ENCODE measurements at places on chromosomes 1 and 21. TPM values are rescaled to one million over a fixed set of nuclear protein-coding genes. Genes with fewer than 3 reads are reported as not detected.

- DNase-seq, result peak; percentile 68
These were observed 2.5 kb upstream of the CERS2 start for GRCh38 chr1:150976879-150977694.

Gene TRIM58
- total RNA-seq, result not detected

Gene RSPO1
- total RNA-seq, result not detected

DNA sequence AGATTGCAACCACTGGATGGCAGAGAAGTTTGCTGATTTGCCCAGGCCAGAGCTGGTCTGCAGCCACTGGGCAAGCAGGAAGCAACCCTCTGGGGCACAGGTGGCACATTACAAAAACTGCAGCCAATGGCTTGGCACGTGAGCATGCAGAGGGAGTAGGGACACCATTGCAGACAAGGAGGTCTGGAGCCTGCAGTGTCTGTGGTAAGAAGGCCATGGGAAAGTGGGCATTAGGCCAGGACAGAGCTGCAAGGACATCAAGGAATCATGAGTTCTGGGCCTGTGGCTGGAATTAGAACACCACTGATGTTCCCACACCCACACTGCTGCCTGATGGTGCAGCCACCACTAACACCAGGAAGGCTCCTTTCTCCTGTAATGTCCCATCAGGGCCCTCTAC is 113.0 kb downstream of the TSEN15 start:
- DNase-seq, result no peak

DNA sequence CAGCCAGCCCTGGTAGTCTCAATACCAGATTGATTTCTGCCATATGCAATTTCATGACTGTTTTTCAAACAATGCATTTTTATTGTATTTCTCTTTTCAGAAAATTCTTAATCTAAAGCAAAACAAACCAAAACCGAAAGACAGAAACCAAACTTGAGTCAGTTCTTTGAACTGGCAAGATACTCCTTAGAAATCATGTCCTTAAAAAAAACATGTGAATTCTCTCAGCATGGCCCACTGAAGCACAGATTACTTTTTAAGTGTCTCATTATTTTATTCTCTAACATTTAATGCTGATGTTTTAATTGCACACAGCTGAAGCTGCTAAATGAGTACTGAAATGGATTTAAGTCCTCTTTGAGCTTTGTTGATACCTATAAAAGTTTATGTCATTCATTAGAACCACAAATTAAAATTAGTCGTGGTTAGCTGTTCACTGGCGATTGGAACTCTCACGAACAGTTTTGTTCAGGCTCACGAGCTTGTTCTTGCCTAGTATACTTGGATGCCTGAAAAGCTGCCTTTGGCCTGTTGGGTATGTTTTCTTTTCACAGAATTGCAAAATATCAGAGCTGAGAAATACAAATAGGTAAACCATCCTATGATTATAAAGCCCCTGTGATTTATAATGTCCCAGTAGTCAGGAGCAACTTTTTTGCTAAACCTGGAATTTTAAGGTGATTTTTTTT is 87.5 kb downstream of the CAMTA1 start:
- DNase-seq, result no peak

Gene NKAIN1
- total RNA-seq, result 0.29 TPM

DNA sequence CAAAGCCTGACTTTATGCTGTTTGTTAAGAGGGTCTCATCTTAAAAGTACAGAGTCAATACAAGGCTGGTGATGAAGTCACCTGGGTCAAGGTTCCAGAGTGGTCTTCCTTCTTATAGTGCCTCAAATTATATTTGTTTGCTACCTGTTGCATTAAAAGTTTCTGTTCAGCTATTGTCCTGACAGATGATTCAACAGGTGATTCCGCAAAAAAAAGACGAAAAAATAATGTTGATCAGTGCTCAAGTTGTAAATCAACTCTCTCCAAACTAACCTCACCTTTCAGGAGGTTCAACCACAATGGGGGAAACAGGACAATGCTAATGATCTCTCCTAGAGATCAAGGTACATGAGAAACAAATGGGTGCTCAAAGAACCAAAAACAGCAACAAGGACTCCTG is 35.7 kb downstream of the HSF2BP start:
- no peak for DNase-seq

Gene PGM1
- total RNA-seq, result 122 TPM

DNA sequence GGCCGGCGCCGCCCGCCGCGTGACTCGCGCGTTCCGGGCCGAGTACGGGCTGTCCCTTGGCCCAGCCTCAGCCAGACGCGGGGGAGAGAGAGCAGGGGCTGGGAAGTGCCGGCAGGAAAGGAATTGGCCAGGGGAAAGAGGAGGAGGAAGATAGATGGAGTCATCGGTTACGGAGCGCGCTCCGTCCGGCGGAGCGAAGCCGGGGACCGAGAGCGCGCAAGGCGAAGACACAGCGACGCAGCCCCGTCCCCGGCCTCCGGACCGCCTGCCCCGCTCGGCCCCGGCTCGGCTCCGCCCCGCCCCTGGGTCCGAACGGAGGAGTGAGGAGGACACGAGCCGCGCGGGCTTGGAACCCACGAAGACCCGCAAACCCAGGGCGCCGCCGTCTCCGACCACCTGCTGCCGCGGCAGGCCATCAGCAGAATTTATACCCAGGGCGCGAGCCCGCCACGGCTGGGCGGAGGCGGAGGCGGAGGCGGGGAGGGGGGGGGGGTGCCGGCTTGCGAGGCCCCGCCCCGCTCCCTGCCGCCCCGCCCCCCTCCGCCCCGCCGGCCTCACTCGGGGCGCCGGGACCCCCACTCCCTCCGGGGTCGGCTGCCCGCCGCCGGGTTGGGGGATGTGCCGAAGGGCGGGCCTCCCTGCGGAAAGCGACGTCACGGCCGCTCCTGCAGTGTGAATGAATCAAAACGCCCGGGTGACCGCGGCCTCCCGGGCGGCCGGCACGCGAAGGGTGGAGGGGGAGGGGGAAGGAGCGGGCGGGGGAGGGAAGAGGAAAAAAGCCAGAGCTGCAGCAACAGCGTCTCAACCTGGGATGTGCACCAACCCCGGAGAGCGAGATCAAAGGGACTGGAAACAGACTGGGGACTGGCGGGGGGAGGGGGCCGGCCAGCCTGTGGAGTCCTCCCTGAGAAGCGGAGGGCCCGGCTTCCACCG is at the start of gene LHX4:
LHX4 (plus strand) TSS at position 782 of the 933 bp plus-strand sequence. CDS start 266 bp downstream, outside the sequence.
- no peak for DNase-seq

DNA sequence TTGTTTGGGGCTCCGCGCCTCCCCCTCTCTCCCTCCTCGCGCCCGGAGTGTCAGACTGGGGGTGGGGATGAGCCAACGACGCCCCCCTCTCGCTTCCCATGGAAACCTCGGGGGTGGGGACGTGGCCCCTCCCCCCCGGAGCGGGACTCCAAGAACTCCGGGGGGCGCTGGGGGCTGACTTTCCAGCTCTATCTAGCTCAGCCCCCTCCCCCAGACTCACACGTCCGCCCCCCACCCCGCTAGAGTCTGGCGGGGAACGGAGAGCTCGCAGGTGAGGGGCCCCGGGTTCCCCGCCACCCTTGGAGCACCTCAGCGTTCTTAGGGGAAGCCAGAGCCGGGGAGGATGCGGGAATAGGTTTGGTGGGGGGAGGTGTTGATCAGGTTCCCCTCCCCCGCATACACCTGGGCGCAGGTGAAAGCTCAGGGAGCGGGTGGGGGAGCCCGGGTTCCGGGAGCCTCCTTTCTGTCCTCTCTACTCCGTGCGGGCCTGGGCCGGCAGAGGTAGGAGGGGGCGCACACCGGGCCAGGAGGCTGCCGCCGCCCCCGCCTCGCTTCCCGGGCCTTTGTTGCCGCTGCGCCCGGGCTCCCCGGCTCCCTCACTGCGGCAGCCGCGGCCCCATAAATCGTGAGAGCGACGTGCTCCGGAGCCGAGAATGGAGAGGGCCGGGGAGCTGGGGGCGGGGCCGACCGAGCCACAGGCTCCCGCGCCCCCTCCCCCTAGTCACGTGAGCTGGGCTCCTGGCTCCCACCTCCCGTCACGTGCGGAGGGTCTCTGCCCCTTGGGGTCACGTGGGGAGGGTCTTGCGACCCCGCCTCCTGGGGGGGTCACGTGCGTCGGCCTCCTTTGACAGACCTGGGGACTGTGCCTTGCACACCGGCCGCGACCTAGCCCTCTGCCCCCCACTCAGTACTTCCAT is 1.9 kb downstream of the EFNA3 start:
- no peak for DNase-seq

Gene PGLYRP4
- not detected for total RNA-seq

Gene SLC30A10
- total RNA-seq, result 14.7 TPM

DNA sequence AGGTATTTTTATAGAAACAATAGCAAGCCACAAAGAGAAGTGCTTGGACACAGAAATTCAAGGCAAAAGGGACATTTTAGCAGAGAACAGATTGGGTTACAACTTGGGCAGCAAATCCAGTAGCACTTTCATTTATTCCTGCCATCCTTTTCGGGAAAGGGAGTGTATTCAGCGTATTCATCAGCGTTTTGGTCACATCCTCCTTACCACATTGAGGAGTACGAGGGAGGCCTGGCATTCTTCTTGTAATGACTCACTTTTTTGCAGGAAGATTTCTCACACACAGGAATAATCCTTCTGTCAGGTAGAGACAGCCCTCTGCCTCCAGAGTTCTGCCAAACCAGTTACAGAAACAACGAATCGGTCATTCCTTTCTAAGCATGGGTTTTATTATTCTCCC is 18.1 kb upstream of the FAM78B start:
- DNase-seq, result no peak

GRCh38 chr1:68232289-68233148 is at the start of gene WLS:
Gene WLS (minus strand): TSS chr1:68232523. CDS start chr1:68232299, 224 bp downstream.
- DNase-seq, result no peak

DNA sequence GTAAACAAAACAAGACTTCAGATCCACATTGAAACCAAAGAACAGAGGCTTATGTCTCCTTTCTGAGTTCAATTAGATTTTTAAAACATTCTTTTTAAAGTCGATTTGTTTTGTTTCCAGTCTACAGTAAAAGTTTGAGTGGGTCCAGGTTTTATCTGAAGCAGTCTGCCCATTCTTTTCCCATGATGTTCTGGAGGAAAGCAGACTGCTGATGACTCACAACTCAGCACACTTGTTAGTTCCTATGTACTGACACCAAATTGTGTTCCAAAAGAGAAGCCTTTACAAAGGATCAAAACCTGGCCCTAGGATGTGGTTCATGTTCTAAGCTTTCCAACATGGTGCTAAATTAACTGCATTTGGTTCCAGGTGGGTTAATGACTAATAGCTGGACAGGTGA is 11.4 kb upstream of the CCN1 start:
- no peak for DNase-seq

GRCh38 chr1:67977756-67978155 is 72.7 kb downstream of the DIRAS3 start:
- no peak for DNase-seq

DNA sequence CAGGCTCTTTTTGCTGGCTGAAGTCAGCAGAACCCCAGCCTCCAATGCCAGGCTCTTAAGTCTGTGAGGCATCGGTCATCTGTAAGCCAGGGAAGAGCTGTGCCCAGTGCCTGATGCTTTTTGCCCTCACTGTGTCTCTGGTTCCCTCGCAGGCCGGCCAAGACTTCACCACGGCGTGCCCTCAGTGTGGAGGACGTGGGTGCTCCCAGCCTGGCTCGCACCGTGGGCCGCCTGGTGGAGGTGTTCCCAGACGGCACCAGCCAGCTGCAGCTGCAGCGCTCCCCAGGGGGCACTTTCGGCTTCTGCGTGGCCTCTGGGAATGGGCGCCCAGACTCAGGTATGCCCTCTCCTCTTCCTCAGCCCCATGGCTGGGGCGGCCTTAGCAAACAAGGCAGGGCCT is 32.5 kb downstream of the KIAA1614 start:
- DNase-seq, result no peak

Gene TP73
- total RNA-seq, result 0.69 TPM

- no peak for DNase-seq
These were observed 27.2 kb upstream of the SLC22A15 start for GRCh38 chr1:115949156-115949555.

DNA sequence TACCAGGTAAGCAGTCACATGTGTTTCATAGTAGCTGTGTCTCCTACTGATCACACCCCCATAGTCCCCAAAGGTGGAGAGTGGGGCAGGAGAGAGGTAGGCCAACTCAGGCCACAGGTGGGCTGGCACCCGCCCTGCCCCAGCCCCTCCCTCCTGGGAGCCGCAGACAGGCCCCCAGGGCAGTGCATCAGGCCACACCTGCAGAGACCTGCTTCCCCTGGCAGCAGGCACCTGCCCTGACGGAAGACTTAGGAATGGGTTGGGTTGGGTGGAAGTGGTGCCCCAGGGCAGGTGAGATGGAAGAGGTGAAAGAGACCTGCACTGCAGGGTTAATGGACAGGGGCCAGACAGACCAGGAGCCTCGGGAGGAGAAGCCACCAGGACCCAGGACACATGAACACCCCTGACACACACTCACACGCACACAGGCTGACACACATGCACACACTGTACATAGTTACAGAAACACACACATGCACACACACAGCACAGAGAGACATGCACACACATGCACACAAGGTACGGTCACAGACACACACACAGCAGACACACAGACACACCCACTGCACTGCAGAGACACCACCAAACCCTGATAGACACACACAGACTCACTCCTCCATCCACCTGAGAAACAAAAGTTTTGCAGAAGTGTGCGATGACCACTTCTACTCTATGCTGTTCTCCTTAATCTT is 1.7 kb upstream of the COL18A1 start:
- DNase-seq, result no peak

GRCh38 chr1:29383746-29384371 is 147.5 kb downstream of the PTPRU start:
- DNase-seq, result no peak

- no peak for DNase-seq
These were observed 94.5 kb downstream of the HUNK start for GRCh38 chr21:31967334-31967733.

- DNase-seq, result peak; percentile 16
These were observed 88.1 kb upstream of the ARHGEF16 start for GRCh38 chr1:3366126-3367051.

GRCh38 chr1:117231748-117232373 is 21.1 kb upstream of the VTCN1 start:
- no peak for DNase-seq

- no peak for DNase-seq
These were observed 16.5 kb upstream of the PARP1 start for GRCh38 chr1:226424221-226425003.

- peak; percentile 59 for DNase-seq
These were observed 26.7 kb upstream of the RBM15 start for GRCh38 chr1:110312188-110313121.

DNA sequence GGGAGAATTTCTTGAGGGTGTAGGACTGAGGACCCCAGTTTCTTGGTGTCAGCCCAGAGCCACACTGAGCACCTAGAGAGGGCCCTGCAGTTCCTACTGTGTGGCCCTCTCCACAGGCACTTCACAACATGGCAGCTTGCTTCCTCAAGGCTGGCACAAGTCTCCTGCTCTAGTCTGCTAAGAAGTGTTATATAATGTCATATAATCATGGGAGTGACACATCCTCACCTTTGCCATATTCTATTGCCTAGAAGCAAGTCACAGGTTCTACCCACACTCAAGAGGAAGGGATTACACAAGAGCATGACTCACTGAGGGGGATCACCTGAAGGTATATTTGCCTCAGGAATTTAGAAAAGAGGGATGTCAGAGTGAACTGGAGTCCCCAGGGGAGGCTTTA is 5.5 kb upstream of the SNX27 start:
- DNase-seq, result peak; percentile 35

DNA sequence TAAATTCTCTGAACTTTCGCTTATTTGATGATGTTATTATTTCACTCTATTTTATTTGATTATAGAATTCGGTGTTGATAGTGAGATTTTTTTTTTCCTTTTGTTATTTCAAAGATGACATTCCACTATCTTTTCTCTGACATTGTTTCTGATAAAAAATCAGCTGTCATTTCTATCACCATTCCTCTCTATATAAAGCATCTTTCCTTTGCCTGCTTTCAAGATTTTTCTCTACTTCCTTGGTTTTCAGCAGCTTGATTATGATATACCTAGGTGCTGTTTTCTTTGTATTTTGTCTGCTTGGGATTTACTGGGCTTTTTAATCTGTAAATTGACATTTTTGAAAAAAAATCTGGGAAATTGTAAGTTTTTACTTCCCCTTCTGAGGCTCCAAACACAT is 344.0 kb downstream of the HLX start:
- no peak for DNase-seq
